ENCODE measurements at places on chromosomes 4 and X.

DNA sequence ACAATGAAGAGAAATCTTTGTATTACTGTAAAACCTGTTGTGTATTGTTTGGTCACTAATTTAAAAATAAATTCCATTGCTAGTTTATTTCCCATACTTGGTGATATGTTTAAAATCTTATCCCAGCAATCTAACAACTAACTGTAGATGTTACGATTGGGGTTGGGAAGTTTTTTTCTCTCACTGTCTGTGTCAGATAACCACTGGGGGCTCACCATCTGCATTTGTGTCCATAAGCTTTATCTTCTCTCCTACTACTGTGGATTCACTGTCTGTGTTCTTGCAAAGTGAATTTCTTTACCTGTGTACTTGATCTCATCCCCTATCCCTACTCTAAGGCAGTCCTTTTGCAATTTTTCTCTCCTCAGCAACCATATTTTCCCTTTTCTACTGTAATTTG lies 81.3 kb downstream of the STIM2 start:
- no peak for DNase-seq

- DNase-seq = no peak
Measured at GRCh38 chrX:136819031-136819703, 38.4 kb upstream of the ARHGEF6 start.

DNA sequence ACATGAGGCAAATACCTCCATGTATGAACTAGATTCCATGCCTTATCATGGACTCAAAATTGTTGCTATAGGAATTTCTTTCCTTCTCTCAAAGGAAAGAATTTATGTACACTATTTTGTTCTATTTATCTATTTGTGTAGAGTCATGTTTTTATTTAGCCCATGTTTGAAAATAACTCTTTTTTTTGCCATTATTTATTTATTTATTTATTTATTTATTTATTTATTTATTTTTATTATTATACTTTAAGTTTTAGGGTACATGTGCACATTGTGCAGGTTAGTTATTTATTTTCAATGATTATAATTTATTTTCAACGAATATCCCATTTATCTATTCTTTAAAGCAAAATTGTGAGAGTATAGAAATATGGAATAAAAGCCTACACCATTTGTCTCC lies 177.9 kb downstream of the MAGEE1 start:
- no peak for DNase-seq

GRCh38 chr4:84681486-84682274 lies 98.8 kb downstream of the CDS1 start:
- DNase-seq = no peak

GRCh38 chr4:126604268-126604867 lies 1028.4 kb upstream of the INTU start:
- DNase-seq = no peak

GRCh38 chr4:185165605-185166063 lies 22.6 kb downstream of the SLC25A4 start:
- peak; percentile 69 for DNase-seq

- no peak for DNase-seq
Measured at GRCh38 chr4:149062997-149063396, 620.8 kb upstream of the NR3C2 start.

- no peak for DNase-seq
Measured at GRCh38 chr4:156294577-156294976, 340.9 kb upstream of the CTSO start.

DNA sequence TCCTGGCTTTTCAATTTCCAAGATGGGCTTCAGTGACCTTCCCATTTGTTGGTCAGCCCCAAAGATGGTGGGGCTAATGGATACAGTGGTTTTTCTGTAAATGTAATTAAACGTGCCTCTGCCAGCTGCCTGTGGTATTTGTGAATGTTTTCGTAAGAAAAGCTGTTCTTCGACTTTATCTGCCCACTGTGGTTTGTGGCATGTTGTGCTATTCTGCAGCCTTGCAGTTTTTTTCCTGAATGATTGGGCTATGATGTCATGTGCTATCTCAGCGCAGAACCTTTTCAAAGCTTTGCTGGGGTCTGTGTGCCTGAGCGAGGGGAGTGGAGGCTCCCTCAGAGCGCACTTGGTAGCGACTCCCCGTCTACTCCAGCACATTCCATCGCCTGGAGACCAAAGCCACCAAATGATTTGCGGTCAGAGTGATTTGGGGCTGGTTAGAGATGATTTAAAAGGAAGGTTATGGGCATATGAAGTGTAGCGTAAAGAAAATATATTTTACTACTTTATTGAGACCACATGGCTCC lies 137.5 kb downstream of the PALLD start:
- DNase-seq = no peak

- no peak for DNase-seq
Measured at GRCh38 chr4:128751354-128751753, 58.1 kb upstream of the JADE1 start.

DNA sequence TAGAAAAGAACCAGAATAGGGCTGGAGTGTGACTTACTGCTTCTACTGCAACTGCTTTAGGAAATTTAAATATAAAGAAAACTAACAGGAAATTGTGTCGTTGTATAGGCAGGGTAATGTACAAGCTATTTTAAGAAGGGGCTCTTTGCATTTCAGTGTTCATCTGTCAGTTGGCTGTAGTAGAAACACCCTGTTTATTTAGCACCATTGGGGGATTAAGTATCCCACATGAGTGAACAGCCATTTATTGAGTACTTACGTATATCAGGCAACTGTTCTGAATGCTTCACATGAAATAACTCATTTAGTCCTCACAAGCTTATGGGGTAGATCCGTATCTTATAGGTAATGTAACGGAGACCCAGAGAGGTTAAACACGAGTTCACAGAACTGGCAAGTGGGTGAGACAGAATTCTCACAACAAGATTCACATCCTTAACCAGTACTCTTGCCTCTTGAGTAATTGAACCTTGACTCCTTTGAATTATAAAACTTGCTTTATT lies 23.9 kb downstream of the STIM2 start:
- DNase-seq = peak; percentile 35

DNA sequence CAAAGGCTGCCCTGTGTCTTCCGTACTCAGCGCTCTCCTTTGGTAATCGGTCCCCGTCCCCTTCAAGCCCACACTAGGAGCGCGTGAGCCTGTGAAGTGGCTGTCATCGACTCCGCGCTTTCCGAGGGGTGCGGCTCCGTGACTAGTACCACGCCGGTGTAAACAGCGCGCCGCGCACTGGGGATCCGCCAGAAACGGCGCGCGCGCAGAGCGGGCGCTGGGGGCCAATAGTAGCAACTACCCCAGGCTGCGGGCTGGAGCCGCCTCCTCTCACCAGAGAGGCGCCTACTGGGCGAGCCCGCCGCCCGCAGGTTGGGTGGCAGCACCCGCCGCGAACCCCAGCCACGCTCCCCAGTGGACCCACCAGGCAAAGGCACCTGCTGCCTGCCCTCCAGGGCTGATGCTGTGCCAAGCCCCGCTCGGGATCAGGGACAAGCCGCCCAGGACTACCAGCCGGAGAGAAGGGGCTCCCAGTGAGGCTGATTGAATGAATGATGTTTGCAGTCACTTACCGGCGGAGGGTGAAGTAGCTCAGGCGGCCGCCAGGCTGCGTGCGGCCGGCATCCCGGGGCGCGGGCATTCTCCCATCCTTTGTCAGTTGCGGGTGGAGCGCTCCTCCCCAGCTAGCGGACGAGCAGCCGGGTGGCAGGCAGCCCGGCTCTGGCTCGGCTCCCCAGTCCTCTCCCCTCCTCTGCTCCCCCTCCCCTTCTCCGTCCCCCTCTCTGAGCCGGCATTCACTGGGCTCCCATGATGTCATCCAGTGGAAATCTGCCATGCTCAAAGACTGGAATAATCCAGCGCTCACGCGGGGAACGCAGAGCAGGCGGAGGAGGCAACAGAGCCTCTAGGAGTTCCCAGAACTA lies 370.3 kb upstream of the SMIM31 start:
- DNase-seq = no peak

DNA sequence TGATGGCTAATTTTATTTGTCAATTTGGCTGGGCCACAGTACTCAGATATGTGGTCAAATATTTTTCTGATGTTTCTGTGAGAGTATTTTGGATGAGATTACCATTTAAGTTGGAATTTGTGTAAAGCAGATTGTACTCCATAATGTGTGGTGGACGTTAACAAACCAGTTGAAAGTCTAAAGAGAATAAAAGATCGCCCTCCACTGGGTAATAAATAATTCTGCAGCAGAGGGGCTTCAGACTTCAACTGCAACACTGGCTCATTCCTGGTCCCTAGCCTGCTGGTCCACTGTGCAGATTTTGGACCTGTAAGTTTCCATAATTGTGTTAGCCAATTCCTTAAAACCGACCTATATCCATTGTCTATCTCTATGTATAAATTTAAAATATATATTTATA lies 540.3 kb downstream of the PCDH18 start:
- no peak for DNase-seq

DNA sequence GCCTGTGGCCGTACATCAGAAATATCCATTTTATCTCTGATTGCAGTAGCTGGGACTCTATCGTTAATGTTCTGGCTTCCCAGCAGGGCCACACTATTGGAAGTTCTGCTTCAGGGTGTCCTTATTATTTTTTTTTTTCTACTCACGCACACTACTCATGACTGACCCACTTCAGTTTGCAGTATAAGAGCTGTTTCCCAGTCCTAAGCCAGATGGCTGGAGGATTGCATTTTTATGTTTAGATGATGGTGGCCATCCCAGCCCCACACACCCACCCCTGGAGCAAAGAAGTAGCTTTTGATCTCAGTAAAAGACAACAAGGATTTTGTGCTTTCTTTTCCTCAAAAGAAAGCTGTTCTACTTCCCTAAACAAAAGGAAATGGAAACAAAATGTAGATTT lies 557.0 kb upstream of the GALNTL6 start:
- no peak for DNase-seq

- DNase-seq = no peak
Measured at GRCh38 chr4:161364681-161365080, 799.1 kb downstream of the FSTL5 start.

DNA sequence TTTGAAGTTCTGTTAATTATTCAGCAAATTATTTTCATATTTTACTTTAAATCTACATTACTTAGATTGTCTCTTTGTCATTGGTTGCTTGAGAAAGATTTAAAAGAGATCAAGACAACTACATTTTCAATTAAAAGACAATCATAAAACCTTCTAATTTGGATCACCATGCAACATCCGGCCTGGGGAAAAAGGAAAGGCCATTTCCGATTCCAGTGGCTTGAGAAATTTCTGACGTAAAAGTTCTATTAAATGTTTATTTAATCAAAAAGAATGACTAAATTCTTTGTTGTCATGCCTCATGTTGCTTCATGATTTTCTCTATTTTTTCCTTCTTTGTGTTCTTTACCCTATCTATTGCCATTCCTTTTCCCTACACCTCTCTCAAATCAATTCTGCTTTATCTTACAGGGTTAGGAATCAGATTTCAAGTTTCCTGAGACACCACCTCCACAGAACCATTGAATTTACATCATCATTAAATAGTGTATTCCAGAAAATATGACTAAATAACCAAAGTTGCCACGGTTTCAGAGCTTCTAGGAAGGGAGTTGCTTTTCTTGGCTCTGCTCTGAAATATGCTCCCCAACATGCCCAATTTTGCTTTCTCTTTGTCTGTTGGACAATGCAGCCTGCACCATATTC lies 124.6 kb upstream of the ACSL4 start:
- DNase-seq = no peak

GRCh38 chrX:37075892-37076595 lies 67.9 kb downstream of the FAM47C start:
- DNase-seq = no peak

DNA sequence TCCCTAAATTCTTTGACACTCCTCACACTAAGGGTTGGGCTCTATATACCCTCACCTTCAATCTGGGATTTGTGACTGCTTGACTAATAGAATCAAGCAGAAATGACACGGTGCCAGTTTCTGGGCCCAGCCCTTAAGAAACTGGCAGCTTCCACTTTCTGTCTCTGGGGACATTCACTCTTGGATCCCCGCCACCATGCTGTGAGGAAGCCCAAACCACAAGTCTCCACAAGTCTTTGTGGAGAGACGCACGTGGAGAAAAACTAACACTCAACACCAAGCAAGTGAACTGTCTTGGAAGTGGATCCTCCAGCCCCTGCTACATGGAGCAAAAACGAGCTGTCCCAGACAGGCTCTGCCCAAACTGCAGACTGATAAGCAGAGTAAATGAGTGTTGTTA lies 1.1 kb upstream of the EDNRA start:
- no peak for DNase-seq

GRCh38 chr4:186778134-186778533 lies 54.5 kb upstream of the FAT1 start:
- no peak for DNase-seq

GRCh38 chr4:144705601-144706590 lies 59.9 kb downstream of the HHIP start:
- DNase-seq = no peak

DNA sequence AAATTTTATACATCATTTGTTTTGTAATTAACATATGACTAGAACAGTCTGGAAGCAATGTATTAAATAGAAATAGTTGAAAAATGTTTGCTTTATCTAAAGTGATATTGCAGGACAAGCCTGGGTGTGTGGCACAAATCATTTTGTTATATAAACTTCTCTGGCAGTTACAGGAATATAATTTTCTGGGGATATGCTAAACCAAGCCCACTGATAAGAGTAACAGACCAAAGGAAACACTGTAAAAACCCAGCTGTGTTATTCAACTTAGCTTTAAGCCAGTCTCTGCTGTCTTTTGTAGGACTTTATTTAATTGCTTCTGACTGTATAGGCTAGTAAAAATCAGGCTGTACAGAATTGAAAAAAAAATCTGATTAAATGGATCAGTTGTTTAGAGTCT lies 156.2 kb downstream of the NR3C2 start:
- no peak for DNase-seq

DNA sequence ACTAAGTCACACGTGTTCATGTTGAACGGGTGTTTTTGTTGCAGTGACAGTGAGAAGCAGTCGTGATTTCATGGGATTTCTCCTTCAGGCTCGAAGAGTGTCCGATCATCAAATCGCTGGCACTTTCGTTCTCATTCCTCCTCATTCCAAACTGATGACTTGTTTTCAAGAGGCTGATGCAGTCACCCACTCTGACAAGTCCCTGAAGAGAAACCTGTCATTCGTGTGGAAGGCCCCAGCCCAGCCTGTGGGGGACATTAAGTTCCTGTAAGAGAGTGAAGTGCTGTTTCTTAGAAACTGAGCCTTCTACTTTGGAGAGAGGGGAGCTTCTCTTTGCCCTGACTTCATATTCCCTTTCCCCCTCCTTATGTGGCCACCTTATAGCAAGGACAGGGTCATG lies 8.0 kb downstream of the REELD1 start:
- no peak for DNase-seq

DNA sequence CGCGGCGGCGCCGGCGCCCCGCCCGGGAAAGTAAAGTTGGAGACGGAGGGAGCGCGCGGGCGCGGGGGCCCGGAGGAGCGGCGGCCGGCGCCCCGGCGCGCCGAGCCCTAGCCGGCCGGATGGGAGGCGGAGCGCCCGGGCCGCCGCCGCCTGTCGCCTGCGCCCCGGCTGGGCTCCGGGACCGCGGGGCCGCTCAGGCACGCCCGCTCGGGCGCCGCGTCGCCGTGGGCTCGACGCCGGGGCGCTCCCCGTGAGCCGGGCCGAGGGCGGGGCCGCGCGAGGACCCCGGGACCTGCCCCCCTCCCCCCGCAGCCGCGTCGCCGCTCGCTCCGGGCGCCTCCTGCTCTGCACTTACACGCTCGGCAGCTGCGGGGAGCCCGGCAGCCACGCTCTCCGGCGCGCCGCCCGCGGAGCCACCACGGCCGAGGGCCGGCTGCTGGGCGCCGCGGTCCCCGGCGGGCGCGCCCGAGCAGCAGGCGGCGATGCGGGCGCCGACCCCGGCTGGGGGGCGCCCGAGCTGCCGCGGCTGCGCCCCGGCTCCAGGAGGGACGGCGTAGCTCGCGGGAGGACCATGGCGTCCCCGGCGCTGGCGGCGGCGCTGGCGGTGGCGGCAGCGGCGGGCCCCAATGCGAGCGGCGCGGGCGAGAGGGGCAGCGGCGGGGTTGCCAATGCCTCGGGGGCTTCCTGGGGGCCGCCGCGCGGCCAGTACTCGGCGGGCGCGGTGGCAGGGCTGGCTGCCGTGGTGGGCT lies at the start of gene ADRA2C:
Gene ADRA2C, plus strand, starts transcription at position 350 of the 749 bp plus-strand sequence. Its CDS starts 222 bp downstream, at position 572.
- no peak for DNase-seq

Data from CD4-positive, alpha-beta T cell treated with Interleukin-4 for 1 hour (primary cell).